ENCODE measurements at places on chromosomes 11 and 22.
A peak's percentile ranks its signal among the peaks of the same experiment; 100 is the strongest.

GRCh38 chr22:48371391-48371790 lies 1456.3 kb downstream of the BRD1 start:
- DNase-seq = no peak

GRCh38 chr11:75809991-75810390 lies 5.0 kb upstream of the UVRAG start:
- no peak for DNase-seq

DNA sequence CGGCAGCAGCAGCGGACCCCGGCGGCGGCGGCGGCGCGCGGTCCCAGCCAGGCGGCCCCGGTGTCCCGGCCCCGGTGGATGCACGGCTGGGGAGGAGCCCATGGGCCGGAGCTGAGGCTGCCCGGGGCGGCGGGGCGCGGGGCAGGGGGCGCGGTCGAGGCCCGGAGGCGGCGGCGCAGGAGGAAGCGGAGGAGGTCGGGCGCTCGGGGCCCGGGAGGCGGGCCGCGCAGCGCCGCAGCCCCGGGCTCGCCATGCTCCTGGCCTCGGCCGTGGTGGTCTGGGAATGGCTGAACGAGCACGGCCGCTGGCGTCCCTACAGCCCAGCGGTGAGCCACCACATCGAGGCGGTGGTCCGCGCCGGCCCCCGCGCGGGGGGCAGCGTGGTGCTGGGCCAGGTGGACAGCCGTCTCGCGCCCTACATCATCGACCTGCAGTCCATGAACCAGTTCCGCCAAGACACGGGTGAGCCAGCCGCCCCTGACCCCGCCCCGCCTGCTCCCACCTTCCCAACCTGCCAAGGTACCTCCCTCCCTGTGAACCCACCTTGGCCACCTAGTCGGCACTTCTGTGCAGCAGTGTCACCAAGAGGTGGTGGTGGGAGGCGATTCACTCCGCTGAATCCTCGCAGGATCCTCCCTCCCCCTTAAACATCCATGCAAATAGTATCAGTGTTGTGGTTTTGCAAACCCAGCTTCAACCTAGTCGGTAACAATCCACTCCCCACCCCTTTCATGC lies 580 bp downstream of the DTX4 start:
- DNase-seq = peak; percentile 69

- DNase-seq = no peak
These were observed 939.0 kb downstream of the BRD1 start for GRCh38 chr22:48888466-48889208.

DNA sequence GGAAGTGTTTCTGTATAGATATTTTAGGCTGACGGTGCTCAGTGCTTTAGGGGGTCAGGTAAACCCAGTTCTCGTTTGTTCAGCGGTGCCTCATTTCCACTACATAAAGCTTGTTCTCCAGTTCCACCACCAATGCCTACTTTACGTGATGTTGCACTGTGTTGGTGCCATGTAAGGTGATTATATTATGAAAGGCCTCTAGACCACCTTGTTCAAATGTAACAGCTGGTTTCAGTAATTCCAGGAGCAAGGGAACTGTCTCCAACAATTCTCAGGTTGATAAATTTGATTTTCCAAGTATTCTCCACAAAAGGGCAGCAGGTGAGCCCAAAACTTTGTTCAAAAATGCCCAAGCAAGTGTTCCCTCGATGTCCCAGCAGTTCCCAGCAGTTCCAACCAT lies 83.7 kb upstream of the SEPTIN5 start:
- DNase-seq = no peak

DNA sequence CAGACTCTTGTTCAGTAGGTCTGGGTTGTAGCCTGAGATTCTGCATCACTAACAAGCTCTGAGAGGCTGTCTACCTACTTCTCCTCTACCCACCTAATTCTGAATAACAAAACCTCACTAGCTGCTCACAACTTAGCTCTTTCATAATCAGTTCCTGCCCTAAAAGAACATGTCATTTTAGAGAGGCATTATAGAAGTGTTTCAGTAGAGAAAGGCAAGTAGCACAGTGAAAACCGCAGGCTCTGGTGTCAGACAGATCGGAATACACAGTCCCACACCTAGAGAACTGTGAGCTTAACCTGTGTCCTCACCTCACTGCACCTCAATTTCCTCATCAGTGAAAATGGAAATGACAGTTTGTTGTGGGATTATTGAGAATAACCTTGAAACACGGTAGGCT lies 1337.6 kb upstream of the TENM4 start:
- no peak for DNase-seq

- DNase-seq = no peak
These were observed 124.8 kb downstream of the APOL5 start for GRCh38 chr22:35842519-35842913.

- no peak for DNase-seq
These were observed 808 bp upstream of the MSANTD2 start for GRCh38 chr11:124801014-124801413.

DNA sequence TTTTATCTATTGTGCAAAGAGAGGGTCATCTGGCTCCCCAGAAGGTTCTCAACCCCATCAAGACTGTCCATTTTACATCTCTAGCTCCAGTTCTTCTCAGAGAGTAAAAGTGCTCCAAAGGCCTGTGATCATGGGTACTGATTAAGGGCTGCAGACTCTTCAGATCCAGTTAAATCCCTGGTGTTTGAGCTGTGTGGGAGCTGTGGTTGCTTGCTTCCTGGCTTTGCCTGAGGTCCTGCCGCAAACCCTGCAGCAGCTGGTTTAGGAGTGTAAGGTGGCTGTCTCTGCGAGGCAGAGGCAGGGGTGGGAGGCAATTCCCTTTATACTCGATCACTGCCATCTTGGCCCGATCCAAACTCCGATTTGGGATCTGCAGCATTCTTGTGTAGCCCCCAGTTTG lies 1.2 kb downstream of the MRPL17 start:
- DNase-seq = no peak

DNA sequence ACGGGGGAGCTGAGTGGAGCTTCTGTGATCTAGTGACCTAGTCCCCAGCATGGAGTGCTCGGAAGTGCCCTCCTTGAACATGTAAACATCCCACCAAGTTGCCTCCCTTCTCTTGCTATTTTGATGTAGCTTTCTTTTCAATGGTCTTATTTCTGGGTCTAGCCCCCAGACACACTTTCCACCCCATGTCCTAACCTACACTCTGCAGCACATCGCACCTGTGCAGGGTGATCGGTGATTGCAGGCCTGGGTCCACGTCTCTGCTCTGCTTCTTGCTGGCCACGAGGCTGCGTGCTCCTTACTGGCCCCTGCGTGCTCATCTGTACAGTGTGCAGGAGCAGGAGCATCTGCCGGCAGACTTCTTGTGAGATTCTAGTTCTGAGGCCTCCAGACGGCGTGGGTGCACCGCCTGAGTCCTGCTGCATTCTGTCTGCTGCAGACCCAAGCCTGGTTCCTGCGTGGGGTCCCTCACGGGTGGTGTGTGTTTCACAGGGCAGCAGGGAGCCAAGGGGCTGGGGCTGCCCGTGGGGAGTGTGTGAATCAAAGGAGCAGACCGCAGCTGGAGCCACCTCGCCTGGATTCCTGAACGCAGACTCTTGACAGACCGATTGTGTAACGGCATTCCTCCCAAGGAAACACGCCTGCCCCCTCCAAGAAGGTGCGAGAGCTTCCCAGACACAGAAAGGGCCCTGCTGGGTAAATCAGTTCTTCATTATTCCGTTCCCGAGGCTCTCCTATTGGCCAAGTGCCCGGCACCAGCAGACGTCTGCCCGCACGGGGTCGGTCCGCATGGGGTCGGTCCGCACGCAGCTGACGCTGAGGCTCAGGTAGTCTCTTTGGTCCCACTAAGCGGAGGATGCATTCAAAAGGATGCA lies 44.4 kb upstream of the MYEOV start:
- no peak for DNase-seq

DNA sequence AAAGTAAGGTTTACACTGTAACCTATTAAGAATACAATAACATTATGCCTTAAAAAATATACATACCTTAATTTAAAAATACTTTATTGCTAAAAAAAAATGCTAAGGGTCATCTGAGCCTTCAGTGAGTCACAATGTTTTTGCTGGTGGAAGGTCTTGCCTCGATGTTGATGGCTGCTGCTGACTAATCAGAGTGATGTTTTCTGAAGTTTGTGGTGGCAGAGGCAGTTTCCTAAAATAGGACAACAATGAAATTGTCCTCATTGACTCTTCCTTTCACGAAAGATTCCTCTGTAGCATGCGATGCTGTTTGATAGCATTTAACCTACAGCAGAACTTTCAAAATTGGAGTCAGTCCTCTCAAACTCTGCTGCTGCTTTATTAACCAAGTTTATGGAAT lies 97.6 kb downstream of the FAT3 start:
- no peak for DNase-seq

- no peak for DNase-seq
These were observed 10.1 kb downstream of the ATP5MG start for GRCh38 chr11:118411530-118411929.

DNA sequence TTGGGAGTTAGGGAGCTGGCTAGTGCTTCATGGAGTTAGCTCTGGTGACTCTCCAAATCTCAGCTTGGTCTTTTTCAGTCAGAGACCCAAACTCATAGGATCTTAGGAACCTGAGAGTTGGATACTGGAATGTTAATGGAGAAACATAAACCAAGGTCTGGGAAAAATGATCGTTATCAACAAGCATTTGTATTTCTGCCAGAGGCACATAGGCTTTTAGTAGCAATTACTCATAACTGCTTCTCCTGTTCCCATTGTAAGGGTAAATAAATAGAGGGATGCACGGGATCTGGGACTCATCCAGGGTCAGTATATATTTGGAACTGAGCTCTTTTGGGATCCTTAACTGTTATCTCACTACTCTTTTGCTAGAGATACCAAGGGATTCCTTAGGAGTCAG lies 4.8 kb downstream of the BARX2 start:
- no peak for DNase-seq

DNA sequence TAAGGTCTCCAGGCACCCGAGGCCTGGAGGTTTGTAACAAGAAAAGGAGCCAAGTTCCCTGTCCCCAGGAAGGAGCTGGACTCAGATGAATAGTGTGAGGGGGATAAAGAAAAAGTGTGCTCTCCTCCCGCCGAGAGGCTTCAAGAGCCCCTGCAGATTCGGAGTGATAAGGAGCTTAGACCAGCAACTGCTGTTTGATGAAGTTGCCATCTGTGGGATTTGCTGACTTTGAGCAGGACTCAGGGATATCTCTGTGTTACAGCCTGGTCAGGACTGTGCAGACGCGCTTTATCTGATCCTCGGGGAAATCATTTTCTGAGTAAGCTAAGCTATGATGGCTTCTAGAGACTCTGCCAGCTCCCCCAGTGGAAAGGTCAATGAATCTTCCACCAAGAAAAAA lies 1017.0 kb downstream of the TBC1D22A start:
- no peak for DNase-seq

DNA sequence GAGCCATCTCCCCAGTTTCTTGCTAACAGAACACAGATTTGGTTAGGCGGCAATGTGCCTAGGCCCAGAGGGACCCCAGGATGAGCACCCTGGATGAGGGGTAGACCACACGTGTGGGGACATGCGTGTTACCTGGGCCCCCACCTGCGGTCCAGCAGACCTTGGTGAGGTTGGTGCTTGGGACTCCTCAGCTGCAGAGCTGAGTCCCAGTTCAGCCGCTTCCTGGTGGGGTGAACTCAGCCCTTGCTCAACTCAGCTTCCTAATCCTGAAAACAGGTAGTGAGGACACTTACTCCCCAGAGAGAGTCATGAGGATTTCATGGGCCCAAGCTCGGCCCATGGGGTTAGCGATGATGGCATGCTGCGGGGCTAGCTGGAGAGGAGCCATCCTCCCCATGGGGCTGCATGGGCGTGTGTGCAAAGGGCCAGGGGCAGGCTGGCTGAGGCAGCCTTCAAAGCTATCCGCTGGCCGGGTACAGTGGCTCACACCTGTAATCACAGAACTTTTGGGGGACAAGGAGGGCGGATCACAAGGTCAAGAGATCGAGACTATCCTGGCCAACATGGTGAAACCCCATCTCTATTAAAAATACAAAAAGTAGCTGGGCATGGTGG lies 46.9 kb upstream of the SHISAL1 start:
- DNase-seq = no peak

DNA sequence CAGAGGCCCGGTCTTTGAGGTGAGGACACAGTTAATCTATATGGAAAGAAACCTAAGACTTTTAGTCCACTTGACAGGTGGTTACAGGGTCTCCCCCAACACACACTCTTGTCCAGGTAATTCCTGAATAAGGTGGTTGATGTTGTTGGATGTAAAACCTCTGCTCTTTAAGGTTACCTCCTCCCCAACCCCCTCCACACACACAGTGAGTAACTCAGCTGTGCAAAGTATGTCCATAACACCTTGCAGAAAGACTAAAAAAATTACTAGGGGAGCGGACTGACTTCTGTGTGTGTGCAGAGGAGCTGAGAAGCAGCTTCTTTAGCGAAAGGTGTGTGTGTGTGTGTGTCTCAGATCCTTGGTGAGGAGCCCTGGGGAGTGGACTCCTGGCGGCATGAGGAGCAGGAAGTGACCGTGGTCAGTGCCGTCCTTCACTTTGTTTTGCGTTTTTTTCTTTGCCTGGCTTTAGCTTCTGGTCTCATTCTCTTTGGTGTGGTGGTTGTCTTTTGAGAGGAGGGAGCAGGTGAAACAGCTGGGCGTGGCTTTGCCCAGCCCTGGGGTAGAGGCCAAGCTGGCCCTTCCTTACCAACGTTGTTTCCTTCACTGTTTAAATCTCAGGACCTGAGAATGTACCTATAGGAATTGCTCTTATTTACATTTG lies 1.7 kb downstream of the ZBED4 start:
- DNase-seq = peak; percentile 23

GRCh38 chr11:75237050-75237449 lies 3.5 kb upstream of the TPBGL start:
- no peak for DNase-seq

- no peak for DNase-seq
These were observed 34.7 kb downstream of the PPP6R3 start for GRCh38 chr11:68495220-68495729.

DNA sequence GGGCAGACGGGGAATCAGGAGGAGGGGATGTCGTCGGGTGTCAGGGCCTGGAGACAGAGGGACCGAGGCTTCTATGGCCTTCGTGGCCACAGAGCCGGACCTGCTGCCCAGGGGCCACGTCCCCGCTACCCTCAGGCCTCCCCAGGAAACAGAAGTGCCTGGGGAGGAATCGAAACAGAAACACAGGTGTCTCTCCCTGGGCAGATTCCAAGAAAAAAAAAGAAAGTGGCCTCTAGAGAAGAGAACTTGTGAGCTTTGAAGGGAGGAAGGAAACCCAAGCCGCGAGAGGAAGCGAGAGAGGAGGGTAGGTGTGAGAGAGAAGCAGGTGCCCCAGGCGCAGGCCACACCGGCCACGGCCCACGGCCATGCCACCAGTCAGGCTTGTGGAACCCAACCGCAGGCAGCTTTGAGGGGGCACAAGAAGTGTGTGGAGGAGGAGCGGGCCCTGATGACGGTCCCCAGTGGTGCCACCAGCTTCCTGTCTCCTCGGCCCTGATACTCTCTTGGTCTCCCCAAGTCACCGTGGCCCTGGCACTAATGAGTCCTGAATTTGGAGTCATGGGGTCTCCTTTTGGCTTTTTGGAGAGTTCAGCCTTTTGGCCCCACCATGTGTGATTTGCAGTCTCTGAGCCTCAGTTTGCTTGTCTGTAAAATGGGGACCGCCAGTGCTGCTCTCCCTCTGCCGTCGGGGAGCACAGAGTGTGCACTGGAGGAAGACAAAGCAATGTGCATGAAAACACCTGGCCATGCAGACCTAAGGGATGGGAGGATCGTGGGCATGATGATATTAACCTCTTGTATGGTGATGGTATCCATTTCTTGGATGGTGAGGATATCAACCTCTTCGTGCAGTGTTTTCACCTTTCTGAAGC lies 25.2 kb downstream of the LIF start:
- DNase-seq = no peak

Data from NAMALWA (cell line).